Karpas-422 (cell line): ENCODE measurements at places on chromosomes 7 and 10. TPM values are rescaled to one million over a fixed set of nuclear protein-coding genes. Genes with fewer than 3 reads are reported as not detected.

HDAC9 gene
- 1.7 and 5.2 TPM in 2 replicates for total RNA-seq

DNA sequence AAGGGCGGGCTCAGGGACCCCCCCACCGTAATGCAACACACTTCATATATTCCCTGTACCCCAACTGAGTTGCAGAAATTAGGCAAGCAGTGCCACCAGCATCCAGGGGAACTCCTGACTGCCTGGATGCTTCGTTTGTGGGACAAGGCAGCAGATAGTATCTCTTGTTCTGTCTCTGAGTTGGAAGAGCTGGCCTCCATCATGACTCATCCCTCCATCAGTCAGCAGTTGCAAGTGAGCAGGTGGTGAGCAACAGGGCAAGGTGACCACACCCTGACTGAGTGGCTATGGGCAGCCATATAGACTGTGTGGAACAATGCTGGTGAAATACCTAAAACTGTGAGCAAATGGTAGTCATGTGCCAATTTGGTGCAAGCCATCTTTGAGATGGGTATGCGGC lies 22.8 kb upstream of the ADAMTS14 start:
- H3K4me3 ChIP-seq = no peak overlapping the region
- H3K36me3 ChIP-seq = no peaks in the 10 kb centered on the region
- H3K4me1 ChIP-seq = peaks cover 11% of the 10 kb centered on the region
- peak; percentile 2 for DNase-seq

- no peaks in the 10 kb centered on the region for H3K27me3 ChIP-seq
- H3K36me3 ChIP-seq = no peaks in the 10 kb centered on the region; the same call in 1 of the 2 replicates
- H3K27ac ChIP-seq = no peak overlapping the region
- no peak for DNase-seq
- peaks cover 20% of the 10 kb centered on the region for H3K4me1 ChIP-seq
These were observed 4.2 kb downstream of the NRBF2 start for GRCh38 chr10:63137306-63137705.

DNA sequence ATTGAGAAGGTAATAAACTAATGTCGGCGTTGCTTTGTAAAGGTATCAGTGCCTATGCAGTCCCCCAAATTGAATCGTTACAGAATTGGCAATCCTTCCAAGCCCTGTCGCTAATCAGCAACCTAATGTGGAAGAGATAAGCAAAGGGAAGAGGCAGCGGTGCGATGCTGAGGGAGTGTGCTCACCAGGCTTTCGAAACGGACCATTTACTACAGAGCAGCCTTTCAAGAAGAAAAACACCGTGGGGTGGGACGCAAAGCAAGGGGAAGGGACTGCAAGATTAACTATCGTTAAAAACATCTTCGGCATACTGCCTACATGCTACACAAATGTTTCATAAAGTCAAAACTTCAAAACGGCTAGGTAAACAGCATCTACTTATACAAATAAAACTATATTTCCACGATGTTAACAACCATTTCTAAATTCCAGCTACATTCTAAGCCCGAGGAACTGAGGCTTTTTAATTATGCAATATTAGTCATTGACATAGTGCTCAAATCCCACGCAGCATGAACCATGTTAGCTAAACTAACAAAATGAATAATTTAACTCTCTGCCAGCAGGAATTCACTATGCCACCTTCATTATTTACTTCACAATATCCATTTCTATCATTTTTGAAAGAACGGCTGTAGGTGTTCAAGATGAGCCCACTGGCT lies 85.2 kb downstream of the CHCHD3 start:
- DNase-seq = no peak
- H3K4me1 ChIP-seq = no peaks in the 10 kb centered on the region
- no peak overlapping the region for H3K4me3 ChIP-seq
- H3K36me3 ChIP-seq = no peaks in the 10 kb centered on the region
- H3K27ac ChIP-seq = no peak overlapping the region

DNA sequence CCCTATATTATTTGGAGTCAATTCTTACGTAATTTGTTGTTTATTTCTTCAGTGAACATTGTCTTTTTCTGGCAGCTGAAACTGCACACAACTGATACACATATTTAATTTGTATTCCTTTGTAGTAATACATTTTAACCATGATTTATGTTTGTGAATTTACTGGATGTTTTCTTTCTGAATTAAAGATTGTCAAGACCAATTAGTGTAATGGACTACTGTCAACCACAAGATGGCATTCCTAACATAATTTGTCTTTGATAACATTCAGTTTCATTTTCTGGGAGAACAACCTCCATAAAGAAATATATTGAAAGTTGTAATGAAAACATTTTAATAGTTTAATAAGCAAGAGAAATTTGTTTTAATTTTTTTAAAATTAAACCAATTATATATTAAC lies 10.1 kb downstream of the THNSL1 start:
- no peaks in the 10 kb centered on the region for H3K36me3 ChIP-seq
- no peak overlapping the region for H3K4me3 ChIP-seq

GRCh38 chr7:120805636-120806388 lies 52.1 kb downstream of the TSPAN12 start:
- no peaks in the 10 kb centered on the region for H3K27me3 ChIP-seq
- no peak overlapping the region for H3K4me3 ChIP-seq

DNA sequence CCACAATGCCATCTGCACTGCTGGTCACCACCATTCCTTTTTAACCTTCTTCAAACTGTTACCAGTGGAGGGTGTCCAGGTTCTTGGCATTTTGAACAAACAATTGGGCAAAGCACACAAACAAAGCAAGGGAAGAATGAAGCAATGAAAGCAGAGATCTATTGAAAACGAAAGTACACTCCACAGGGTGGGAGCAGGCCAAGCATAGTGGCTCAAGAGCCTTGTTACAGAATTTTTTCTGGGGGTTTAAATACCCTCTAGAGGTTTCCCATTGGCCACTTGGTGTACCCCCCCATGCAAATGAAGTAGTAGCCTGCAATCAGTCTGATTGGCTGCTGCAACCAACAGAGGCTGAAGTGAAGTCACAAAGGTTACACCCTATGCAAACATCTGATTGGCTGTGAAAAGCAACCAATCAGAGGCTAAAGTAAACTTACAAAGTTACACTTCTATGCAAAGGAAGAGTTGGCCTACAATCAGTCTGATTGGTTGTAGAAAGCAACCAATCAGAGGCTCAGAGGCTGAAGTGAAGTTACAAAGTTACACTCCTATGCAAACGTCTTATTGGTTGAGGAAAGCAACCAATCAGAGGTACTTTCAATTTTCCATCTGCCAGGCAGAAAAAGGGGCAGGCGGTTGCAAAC lies 103.2 kb upstream of the WAC start:
- H3K27ac ChIP-seq = no peak overlapping the region
- H3K36me3 ChIP-seq = no peaks in the 10 kb centered on the region
- H3K4me3 ChIP-seq = no peak overlapping the region
- no peaks in the 10 kb centered on the region for H3K4me1 ChIP-seq
- H3K27me3 ChIP-seq = no peaks in the 10 kb centered on the region

DNA sequence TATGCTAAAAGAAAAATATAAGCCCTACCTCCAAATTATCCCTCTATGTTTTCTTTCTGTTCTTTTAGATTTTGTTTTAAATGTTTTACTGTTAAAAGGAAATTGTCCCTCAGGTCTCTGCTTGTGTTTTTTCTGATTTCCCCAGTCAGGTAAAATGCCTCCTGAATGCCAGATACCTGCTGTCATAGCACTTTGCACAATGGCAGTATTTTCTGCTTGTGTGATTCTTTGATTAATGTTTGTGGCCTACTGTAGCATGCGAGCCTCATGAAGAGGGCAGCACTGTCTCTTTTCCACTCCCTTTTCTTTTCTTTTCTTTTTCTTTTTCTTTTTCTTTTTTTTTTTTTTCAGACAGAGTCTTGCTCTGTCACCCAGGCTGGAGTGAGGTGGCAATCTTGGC lies 71.2 kb downstream of the TEX36 start:
- H3K27me3 ChIP-seq = no peaks in the 10 kb centered on the region
- DNase-seq = no peak
- no peak overlapping the region for H3K27ac ChIP-seq
- no peaks in the 10 kb centered on the region for H3K36me3 ChIP-seq
- H3K4me3 ChIP-seq = no peak overlapping the region
- H3K4me1 ChIP-seq = no peaks in the 10 kb centered on the region

GRCh38 chr10:70982443-70982842 lies 94.1 kb upstream of the PCBD1 start:
- no peak overlapping the region for H3K4me3 ChIP-seq
- no peaks in the 10 kb centered on the region for H3K36me3 ChIP-seq
- H3K27ac ChIP-seq = no peak overlapping the region
- H3K4me1 ChIP-seq = no peaks in the 10 kb centered on the region

KEL gene
- total RNA-seq = 0.36 TPM in 1 of 2 replicates, not detected in the other

TUBB8 gene
- not detected in 2 replicates for total RNA-seq

DNA sequence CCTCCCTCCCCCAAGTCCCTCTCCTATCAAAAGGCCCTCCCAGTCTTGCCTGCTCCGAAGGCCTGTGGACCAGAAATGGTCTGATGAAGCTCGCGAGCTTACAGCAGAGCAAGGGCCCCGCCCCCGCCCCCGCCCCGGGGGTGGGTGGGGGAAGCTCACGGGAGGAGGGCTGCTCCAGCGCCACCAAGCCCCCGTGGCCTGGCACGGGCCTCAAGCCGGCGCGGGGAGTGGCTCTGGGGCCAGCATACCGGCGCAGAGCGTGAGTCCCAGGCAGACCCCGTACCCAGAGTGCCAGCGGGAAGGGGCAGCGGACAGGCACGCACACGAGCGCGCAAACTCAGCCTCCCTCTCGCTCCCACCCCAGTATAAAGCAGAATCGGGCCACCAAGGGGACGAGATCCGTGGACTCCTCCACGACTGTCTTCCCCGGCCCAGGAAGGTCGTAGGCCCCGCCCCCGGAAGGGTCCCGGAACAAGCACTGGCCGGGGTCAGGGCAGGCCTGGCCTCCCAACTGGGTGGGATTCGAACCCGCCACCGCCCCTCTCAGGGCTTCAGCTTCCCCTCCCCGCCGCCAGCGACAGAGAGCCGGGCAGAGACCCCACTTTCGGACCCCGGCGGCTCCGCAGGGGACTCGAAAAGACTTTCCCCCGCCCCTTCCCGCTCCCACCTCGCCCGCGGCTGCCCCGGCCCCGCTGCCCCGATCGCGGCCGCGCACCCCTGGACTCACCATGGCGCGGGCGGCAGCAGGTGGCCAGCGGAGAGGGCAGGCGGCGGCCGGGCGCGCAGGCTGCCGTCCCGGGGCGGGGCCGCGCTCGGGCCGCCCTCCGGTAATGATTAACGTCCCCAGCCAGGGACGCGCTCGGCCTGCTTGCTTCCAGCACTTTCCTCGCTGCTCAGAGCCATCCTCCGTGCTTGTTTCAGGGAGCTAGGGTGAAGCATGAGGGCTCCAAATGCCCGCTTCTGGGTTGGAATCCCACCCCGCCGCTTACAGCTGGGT lies at the start of gene PCBD1:
Gene PCBD1 (minus strand): TSS at position 762 of the 997 bp plus-strand sequence. CDS start 32 bp downstream, at position 730.
- H3K27me3 ChIP-seq = no peaks in the 10 kb centered on the region
- H3K4me1 ChIP-seq = peaks cover 25% of the 10 kb centered on the region
- DNase-seq = peak; percentile 93
- peak within 1 kb of the TSS; percentile 72 for H3K4me3 ChIP-seq
- H3K36me3 ChIP-seq = peaks cover 3% of the 10 kb centered on the region; the same call in 1 of the 2 replicates
- H3K27ac ChIP-seq = peak within 1 kb of the TSS; percentile 67

PLPP4 gene
- 6.7 and 9.7 TPM in 2 replicates for total RNA-seq

DNA sequence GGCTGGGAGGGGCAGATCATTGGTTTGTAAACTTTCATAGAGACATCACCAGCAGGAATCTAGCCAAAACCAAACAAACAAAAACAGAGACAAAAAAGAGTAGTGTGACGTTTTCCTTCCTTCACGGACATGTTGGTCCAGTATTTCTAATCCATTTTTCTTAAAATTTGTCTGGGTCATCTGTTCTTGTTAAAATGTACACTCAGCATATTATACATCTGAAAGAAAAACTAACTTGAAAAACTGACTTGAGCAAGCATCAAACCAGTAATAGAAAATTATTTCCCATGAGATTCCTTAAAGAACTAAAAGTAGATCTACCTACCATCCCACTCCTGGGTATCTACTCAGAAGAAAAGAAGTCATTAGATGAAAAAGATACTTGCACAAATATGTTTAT lies 164.2 kb downstream of the KLF6 start:
- H3K36me3 ChIP-seq = no peaks in the 10 kb centered on the region
- no peak overlapping the region for H3K4me3 ChIP-seq
- H3K27ac ChIP-seq = no peak overlapping the region
- no peak for DNase-seq
- H3K4me1 ChIP-seq = peaks cover 10% of the 10 kb centered on the region

DNA sequence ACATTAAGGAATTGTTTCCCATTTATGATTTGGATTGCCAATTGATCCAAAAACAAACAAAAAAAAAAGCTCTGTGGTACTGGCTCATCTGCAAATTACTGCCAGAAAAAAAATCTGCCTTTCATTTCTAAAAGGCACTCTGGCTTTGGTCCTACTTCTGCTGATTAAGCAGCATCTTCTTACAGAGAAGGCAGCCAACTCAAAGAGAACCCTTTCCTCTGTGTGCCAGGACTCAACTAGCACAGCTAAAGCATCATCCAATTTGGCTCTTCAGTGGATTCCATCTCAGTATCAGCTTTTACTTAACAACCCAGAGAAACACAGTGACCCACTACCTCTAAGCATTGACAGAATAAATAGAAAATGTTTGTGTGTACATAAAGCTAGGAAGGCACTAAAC lies 80.6 kb downstream of the GSAP start:
- H3K4me3 ChIP-seq = no peak overlapping the region
- peaks cover 15% of the 10 kb centered on the region for H3K4me1 ChIP-seq
- DNase-seq = no peak
- no peaks in the 10 kb centered on the region for H3K27me3 ChIP-seq

DNA sequence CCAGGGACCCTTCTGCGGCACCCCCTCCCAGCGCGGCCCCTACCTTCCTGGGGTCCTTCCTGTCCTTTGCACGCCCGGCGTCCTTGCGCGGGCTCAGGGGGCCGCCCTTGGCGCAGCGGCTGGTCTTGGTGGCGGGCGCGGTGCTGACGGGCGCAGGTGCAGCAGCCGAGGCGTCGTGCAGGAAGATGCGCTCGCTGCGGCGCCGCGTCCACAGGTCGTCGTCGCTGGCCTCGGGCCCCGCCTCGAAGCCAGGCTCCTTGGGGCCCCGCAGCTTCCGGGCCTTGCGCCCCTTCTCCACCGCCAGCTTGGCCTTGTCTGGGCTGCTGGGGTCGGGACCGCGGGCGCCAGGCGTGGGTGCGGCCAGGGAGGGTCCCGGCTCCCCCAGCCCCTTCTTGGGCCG lies 49.8 kb downstream of the SLC29A4 start:
- H3K27me3 ChIP-seq = no peaks in the 10 kb centered on the region
- no peak overlapping the region for H3K27ac ChIP-seq
- no peak overlapping the region for H3K4me3 ChIP-seq
- DNase-seq = no peak
- H3K4me1 ChIP-seq = no peaks in the 10 kb centered on the region
- no peaks in the 10 kb centered on the region; the same call in 1 of the 2 replicates for H3K36me3 ChIP-seq

- H3K36me3 ChIP-seq = no peaks in the 10 kb centered on the region
- peak; percentile 77 for DNase-seq
- no peak overlapping the region for H3K27ac ChIP-seq
- no peak overlapping the region for H3K4me3 ChIP-seq
These were observed 82.7 kb downstream of the FAM204A start for GRCh38 chr10:118259288-118259906.

DNA sequence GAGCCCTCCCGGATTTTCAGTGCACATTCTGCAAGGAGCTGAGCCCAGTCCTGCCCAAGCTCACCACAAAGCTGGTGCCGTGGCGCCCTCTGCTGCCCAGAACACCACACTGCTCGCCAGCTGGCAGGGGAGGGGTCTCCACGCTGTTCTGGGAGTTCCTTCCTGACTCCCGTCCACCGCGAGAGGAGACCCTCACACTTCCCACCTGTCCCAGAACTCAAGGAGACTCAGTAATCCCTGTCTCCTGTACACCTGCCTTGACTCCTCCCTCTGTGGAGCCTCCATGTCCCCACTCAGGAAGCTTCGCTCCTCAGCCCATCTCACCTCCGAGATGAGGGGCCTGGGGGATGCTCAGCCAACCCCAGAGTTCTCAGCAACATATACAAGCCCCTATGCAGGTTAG lies 11.3 kb downstream of the C10orf105 start:
- peaks cover 19% of the 10 kb centered on the region for H3K4me1 ChIP-seq
- H3K4me3 ChIP-seq = no peak overlapping the region
- no peaks in the 10 kb centered on the region for H3K27me3 ChIP-seq
- no peaks in the 10 kb centered on the region for H3K36me3 ChIP-seq
- H3K27ac ChIP-seq = no peak overlapping the region

PRTFDC1 gene
- not detected in 2 replicates for total RNA-seq

PLCE1 gene
- not detected in 2 replicates for total RNA-seq
